ENCODE measurements at places on chromosomes 16 and 17.

DNA sequence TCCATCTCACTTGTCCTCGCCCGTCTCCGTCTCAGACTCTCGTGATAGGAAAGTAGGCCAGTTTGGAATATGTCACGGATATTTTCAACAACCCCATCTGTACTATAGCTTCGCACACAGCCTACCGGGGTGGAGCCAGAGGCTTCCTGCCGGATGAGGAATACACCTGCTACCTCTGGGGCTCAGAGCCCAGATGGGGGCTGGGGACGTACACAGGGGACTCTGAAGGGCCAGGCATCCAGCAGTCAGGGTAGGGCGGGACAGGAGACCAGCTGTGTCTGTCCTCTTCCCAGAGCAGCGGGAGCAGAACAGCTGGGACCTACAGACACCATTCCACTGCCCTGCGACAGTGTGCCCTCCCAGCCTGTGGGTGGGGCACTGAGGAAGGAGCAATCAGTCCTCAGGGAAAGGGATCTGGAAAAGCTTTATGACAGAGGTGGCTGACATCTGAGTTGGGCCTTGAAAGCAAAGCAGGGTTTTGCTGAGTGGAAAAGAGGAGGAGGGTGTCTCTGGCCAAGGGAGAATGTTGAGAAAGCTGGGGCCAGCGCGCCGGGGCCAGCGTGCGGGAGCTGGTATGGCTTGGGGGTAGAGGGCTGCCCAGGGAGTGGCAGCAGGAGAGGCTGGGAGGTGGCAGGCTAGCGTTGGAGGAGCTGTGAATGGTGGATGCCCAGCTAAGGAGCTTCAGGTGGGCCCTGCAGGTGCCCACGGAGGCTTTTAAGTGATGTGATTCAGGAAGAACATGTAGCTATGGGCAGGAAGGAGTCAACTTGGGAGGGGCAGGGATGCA is 11.5 kb upstream of the SRCIN1 start:
- no peaks in the 10 kb centered on the region for H3K27me3 ChIP-seq
- 0 out of 2 replicates have a peak, but pooled peaks cover 8% of the 10 kb centered on the region for H3K4me1 ChIP-seq
- H3K4me3 ChIP-seq = no peak overlapping the region
- H3K27ac ChIP-seq = no peak overlapping the region
- no peak for DNase-seq
- H3K36me3 ChIP-seq = no peaks in the 10 kb centered on the region

- H3K27ac ChIP-seq = no peak overlapping the region
- no peak for DNase-seq
- peaks cover 38% of the 10 kb centered on the region for H3K4me1 ChIP-seq
- H3K4me3 ChIP-seq = no peak overlapping the region
Observed at GRCh38 chr16:19380328-19380727, 37.4 kb upstream of the TMC5 start.

DNA sequence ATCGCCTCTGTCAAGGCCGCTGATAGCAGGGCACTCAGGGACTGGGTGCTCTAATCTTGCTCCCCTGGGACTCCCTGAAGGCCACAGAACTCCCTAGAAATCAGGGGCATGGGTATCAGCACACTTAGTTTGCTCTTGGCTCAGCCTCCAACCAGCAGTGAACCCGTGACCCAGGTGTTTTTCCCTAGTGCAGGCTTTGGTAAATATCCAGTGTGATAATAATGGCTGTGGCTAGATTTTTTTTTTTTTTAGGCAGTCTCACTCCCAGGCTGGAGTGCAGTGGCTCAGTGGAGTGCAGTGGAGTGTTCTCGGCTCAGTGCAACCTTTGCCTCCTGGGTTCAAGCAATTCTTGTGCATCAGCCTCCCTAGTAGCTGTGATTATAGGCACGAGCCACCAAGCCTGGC is 10.3 kb downstream of the NUPR1 start:
- H3K36me3 ChIP-seq = no peaks in the 10 kb centered on the region
- no peaks in the 10 kb centered on the region for H3K27me3 ChIP-seq
- no peak overlapping the region for H3K4me3 ChIP-seq

DNA sequence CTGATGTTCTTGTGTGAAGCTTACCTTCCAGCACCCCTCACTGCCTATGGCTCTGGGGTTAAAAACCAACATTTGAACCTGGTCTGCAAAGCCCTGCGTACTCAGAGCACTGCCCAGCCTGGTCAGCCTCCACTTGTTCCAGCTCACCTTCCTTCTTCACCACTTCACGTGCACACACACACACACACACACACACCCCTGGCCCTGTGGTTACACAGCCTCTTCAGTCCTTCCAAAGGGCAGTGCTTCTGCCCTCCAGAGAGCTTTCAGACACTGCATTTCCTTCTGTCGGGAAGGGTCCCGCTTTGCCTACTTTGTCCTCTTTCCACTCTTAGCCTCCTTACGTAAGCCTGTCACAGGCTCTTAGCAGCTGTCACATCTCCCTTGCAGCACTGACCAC is 9.6 kb upstream of the TMEM220 start:
- no peak overlapping the region for H3K27ac ChIP-seq
- peaks cover 39% of the 10 kb centered on the region for H3K27me3 ChIP-seq
- no peak overlapping the region for H3K4me3 ChIP-seq
- no peak for DNase-seq
- no peaks in the 10 kb centered on the region for H3K4me1 ChIP-seq
- no peaks in the 10 kb centered on the region for H3K36me3 ChIP-seq

GRCh38 chr17:44767493-44767892 is 8.7 kb downstream of the ADAM11 start:
- no peaks in the 10 kb centered on the region for H3K27me3 ChIP-seq
- no peaks in the 10 kb centered on the region for H3K36me3 ChIP-seq
- H3K27ac ChIP-seq = no peak overlapping the region
- no peaks in the 10 kb centered on the region for H3K4me1 ChIP-seq
- DNase-seq = no peak

DNA sequence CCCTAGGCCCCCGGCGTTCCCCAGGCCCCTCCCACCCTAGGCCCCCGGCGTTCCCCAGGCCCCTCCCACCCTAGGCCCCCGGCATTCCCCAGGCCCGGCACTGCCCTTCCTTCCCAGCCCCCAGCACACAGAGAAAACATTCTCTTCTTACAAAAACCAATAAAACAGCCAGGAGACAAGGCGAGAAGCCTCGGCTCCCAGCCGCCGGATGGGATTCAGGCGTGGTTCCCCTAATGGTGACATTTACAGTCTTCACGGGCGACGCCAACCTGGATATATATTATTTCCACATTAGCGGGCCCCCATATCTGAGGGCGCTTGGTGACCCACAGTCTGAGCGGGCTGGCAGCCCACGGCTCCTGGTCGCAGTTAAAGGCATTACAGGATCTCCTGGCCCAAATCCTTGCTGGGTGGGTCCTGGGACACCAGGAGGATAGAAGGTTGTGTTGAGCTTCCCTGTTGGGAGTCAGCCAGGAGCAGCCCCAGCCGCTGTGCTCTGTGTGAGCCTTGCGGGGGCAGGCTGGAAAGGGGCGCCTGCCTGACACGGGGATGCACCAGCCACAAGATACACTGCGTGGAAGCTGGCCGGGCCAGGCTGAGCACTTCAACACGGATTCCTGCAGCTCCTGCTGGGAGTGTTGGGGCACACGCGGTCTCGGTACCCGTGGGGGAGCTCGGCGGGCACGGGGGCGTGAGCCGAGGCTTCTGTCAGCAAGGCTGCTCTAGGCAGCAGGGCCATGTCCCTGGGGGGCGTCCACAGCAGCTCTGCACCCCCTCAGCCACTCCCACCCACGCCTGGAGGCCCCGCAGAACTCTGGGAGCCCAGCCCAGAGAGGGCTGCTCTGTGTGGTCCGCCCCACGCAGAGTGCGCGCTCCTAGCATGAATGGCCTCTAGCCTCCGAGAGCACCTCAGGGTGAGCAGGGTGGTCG is 83.7 kb downstream of the LMF1 start:
- DNase-seq = no peak
- H3K4me1 ChIP-seq = no peaks in the 10 kb centered on the region
- no peak overlapping the region for H3K4me3 ChIP-seq
- no peak overlapping the region for H3K27ac ChIP-seq
- H3K27me3 ChIP-seq = peaks cover 9% of the 10 kb centered on the region
- H3K36me3 ChIP-seq = no peaks in the 10 kb centered on the region

DNA sequence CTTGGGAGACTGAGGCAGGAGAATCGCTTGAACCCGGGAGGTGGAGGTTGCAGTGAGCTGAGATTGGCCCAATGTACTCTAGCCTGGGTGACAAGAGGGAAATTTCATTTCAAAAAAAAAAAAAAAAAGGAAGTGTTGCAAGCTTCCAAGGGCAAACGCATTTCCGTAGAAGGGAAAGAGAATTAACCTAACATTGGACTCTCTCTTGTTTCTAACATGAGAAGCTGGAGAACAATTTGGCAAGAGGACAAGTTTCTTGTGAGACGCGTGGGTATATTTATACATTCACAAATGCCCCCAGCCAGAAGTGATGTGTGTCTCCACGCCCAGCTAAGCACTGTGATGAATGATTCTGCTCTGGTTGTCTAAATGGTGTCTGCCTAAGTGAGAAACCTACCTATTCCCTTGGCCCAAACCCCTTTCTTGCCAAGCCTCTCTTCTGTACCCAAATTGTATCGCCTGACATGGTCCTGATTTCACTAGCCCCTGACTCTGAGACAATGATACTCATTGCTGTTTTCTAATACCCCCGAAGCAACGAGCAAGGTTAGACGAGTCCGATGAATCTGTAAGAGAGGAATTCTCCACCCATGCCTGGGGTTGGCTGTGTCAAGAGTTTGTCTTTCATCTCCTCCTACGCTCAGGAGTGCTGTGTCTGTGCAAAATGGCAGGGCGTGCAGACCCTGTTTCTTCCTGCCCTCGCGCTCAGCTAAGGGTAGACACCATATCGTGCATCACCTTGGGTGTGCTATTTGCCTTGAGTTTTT is 14.2 kb upstream of the ST6GALNAC2 start:
- H3K36me3 ChIP-seq = no peaks in the 10 kb centered on the region
- no peak for DNase-seq
- peaks cover 41% of the 10 kb centered on the region for H3K4me1 ChIP-seq

All from PC-9 (cell line).